ENCODE measurements at places on chromosomes 7 and 10.

DNA sequence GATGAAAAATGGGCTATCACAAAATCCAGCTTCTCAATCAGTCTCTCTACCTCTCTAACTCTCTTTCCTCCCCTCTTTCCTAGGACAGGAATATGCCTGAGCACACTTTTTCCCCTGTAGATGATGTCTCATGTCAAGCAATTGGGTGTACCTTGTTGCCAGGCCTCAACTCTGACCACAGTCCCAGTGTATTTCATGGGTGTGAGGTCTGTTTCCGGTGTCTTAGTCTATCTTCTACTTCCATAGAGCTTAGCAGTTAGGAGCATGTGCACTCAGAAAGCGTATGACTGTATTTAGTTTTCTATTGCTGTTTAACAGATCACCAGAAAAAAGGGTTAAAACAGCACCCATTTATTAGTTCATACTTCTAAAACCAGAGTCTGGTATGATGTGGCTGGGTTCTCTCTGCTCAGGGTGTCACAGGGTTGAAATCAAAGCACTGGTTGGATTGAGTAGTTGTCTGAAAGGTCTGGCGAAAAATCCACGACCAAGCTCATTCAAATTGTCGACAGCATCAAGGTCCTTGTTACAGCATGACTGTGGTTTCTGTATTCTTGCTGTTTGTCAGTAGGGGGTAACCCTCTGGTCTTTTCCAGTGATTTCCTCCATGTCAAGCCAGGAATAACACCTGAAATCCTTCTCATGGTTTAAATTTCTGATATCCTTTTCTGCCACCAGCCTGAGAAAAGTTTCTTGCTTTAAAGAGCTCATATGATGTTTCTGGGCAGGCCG, 130.0 kb downstream of the THSD7A start:
- no peak overlapping the region for H3K4me3 ChIP-seq
- DNase-seq, result no peak
- H3K4me1 ChIP-seq, result no peaks in the 10 kb centered on the region
- no peaks in the 10 kb centered on the region for H3K36me3 ChIP-seq

DNA sequence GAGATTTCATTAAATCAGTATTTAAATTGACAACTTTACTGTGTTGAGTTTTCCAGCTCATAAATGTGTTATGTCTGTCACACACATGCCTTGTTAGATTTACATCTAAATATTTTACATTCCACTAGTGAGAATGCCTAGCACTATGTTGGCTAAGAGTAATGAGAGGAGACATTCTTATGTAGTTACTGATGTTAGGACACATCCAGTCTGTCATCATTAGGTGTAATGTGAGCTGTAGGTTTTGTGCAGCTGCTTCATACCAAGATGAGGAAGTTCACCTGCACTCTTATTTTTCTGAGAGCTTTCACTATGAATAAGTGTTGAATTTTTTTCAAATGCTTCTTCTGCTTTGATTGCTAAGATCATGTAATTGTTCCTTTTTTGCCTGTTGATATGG, 218.0 kb upstream of the IGFBP3 start:
- no peak overlapping the region for H3K4me3 ChIP-seq
- no peaks in the 10 kb centered on the region for H3K36me3 ChIP-seq
- H3K27me3 ChIP-seq, result no peaks in the 10 kb centered on the region
- no peak for DNase-seq

DNA sequence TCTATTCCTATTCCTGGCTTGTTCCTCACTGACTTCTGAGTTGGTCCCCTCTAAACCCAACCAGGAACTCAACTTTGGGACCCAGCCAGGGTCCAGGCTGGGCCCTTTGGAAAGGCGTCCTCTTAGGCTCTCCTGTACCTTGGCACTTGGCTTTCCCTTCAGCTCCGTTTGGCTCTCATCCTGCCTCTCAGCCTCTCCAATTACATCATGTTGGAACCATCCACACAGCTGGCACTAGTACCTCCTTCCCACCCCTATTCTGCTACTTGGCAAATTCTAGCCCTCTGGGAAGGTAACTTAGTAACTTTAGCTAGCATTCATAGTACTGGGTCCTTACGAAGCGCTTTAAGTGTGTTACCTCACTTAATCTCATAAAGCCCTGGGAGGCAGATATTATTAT, 205.3 kb upstream of the HABP2 start:
- no peaks in the 10 kb centered on the region for H3K36me3 ChIP-seq
- H3K27me3 ChIP-seq, result peaks cover 2% of the 10 kb centered on the region
- no peaks in the 10 kb centered on the region for H3K4me1 ChIP-seq
- DNase-seq, result no peak

GRCh38 chr7:65307651-65308299, 65.9 kb upstream of the ZNF92 start:
- no peaks in the 10 kb centered on the region for H3K36me3 ChIP-seq
- H3K27ac ChIP-seq, result no peak overlapping the region
- H3K27me3 ChIP-seq, result no peaks in the 10 kb centered on the region
- DNase-seq, result no peak
- no peak overlapping the region for H3K4me3 ChIP-seq
- no peaks in the 10 kb centered on the region for H3K4me1 ChIP-seq

- H3K27ac ChIP-seq, result no peak overlapping the region
- no peaks in the 10 kb centered on the region for H3K27me3 ChIP-seq
- no peak for DNase-seq
- H3K36me3 ChIP-seq, result no peaks in the 10 kb centered on the region
- no peak overlapping the region for H3K4me3 ChIP-seq
Measured at GRCh38 chr10:107056182-107056581, 108.3 kb downstream of the SORCS1 start.

DNA sequence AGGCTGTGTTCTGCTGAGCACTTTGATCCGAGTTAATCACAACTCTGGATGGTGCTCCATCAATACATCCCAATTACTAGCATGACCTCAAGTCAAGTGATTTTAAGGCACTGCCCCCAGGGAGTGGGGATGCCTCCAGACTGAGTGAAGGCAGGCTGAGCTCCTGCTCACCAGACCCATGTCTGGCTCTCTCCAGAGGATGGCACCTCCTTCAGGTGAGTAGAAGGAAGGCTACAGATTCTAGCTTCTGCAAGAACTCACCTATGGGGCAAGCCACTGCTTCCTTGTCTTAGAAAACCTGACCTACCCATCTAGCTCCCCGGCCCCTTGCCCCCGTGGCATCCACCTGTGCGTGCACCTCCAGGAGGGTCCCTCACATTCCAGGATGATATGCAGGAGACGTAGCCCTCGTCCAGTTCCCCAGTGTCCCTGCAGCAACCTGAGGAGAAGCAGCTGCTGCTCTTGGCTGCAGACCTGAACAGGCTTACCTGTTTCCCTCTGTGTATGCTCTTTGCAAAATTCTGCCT, 390.3 kb downstream of the GRID1 start:
- H3K36me3 ChIP-seq, result no peaks in the 10 kb centered on the region
- no peak for DNase-seq
- no peak overlapping the region for H3K4me3 ChIP-seq
- H3K27ac ChIP-seq, result no peak overlapping the region

DNA sequence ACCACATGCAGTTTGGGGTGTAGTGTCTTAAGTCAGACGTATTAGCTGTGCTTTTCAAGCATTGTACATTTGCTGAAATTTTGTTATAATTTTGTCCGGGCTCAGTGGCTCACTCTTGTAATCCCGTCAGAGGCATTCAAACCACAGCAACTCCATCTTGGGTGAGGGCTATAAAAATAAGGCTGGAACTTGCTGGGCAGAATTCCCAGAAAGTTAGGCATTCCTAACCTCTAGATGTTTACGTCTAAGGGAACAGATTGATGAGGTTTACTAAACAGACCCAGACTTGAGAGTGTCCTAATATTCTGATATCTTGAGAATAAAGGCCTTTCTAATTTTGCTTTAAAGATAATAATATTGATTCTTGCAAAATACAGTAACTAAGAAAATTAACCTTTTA, 957.8 kb downstream of the NXPH1 start:
- H3K4me3 ChIP-seq, result no peak overlapping the region
- no peaks in the 10 kb centered on the region for H3K4me1 ChIP-seq
- H3K27ac ChIP-seq, result no peak overlapping the region
- no peak for DNase-seq

DNA sequence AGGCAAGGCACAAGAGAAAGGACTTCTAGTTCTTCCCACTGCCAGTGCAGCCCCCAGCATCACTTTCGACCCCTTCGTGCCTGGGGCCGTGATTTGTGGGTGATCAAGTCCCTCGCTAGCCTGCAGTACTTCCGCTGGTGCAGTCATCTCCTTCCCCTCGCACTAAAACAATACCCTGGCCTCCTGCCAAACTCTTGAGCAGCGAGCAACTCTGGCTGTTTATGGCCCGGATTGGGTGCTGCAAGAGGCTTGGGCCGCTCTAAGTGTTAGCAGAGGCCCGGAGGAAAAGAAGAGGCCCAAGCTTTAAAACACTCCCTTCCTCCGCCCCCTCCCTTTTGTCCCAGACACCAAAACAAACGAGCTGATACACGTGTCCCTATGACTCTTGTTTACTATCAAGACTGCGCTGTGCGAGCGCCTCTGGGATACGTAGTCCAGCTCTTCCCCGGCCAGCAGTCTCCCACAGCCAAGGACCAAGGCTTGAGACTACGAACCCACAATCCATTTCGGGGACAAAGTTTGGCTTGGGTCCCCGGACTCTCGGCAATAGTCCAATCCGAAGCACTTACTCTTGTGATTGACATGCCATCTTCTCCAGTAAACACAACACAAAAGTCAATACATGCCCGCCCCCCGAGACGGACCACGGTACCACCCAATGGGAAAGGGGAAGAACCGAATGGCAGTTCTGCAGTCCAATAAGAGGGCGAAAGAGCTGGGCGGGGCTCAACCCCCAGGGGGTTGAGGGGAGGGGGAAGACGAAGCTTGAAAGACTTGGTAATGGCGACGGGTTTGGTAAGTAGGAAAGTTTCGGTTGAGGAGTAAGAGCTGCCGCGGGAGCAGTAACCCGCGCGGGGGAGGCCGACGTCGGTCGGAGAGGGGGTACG, at the start of gene HBP1:
TSS of gene HBP1 (plus strand) at position 771 of the 887 bp plus-strand sequence. CDS start 10,891 bp downstream, outside the sequence.
- H3K36me3 ChIP-seq, result peaks cover 6% of the 10 kb centered on the region
- no peaks in the 10 kb centered on the region for H3K27me3 ChIP-seq
- peak within 1 kb of the TSS; percentile 98 for H3K27ac ChIP-seq
- peak; percentile 100 for DNase-seq

GRCh38 chr7:153440715-153441114, 611.5 kb upstream of the DPP6 start:
- no peak for DNase-seq
- no peaks in the 10 kb centered on the region for H3K36me3 ChIP-seq
- no peak overlapping the region for H3K4me3 ChIP-seq
- no peaks in the 10 kb centered on the region for H3K4me1 ChIP-seq
- H3K27me3 ChIP-seq, result no peaks in the 10 kb centered on the region

DNA sequence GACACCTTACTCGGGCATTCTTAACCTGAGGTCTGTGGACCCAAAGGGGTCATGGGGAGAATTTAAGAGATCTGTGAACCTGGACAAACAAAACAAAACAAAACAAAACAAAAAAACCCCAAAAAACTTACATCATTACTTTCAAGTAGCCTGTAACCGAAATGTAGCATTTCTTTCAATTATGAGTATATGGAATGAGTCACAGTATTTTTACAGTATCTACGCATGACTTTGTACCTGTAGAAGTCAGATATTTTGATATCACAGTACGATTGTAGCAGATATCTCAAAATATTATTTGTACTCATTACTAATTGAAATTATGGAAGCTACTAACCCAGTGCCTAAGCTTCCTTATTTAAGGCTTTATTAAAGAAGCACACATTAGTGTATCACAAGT, 210.2 kb downstream of the JAZF1 start:
- no peaks in the 10 kb centered on the region for H3K27me3 ChIP-seq
- H3K4me3 ChIP-seq, result no peak overlapping the region
- no peak for DNase-seq
- H3K27ac ChIP-seq, result no peak overlapping the region

- no peak overlapping the region for H3K4me3 ChIP-seq
- no peaks in the 10 kb centered on the region for H3K36me3 ChIP-seq
- DNase-seq, result no peak
- no peak overlapping the region for H3K27ac ChIP-seq
- no peaks in the 10 kb centered on the region for H3K27me3 ChIP-seq
Measured at GRCh38 chr7:157054927-157055326, 44.5 kb upstream of the MNX1 start.

DNA sequence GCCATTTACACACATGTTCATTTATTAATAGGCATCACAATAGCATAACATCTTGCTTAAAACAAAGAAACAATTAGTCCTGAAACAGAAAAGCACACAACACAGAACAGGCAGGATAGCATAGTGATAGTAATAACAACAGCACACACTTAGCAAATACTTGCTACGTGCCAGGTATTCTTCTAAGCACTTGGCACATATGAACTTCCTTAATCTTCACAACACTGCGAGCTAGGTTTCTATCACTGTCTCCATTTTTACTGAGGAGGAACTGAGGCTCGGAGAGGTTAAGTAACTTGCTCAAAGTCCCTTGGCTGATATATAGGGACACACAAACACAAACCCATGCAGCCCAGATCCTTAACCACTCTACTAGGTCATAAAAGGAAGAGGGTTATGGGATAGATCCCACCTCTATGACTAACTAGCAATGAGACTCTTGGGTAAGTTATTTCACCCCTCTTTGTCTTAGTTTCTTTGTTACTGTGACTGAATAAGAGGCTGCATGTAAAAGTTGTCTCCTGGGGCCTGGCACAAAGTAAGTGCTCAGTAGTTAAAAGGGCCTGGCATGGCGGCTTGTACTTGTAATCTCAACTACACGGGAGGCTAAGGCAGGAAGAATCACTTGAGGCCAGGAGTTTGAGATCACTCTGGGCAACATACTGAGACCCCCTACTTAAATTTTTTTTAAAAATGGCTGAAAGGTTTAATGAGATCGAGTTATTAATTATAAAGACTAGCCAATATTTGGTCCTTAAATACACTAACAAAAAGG, 181.0 kb upstream of the RHOBTB1 start:
- H3K4me1 ChIP-seq, result no peaks in the 10 kb centered on the region
- H3K4me3 ChIP-seq, result no peak overlapping the region
- no peak overlapping the region for H3K27ac ChIP-seq
- DNase-seq, result no peak
- H3K27me3 ChIP-seq, result no peaks in the 10 kb centered on the region

GRCh38 chr7:91671245-91671644, 209.3 kb downstream of the MTERF1 start:
- no peak overlapping the region for H3K4me3 ChIP-seq
- no peaks in the 10 kb centered on the region for H3K36me3 ChIP-seq
- no peak for DNase-seq
- no peaks in the 10 kb centered on the region for H3K4me1 ChIP-seq

GRCh38 chr7:94182721-94183120, 178.6 kb upstream of the BET1 start:
- no peak overlapping the region for H3K4me3 ChIP-seq
- H3K36me3 ChIP-seq, result no peaks in the 10 kb centered on the region
- no peak overlapping the region for H3K27ac ChIP-seq
- DNase-seq, result no peak
- H3K4me1 ChIP-seq, result no peaks in the 10 kb centered on the region

All from esophagus squamous epithelium (tissue), 5 donors.